ENCODE measurements at places on chromosomes 1 and 21. TPM values are rescaled to one million over a fixed set of nuclear protein-coding genes. Genes with fewer than 3 reads are reported as not detected.
A peak's percentile ranks its signal among the peaks of the same experiment; 100 is the strongest.

B3GALT5 gene
- polyA plus RNA-seq: 0.39 TPM

CD5L gene
- polyA plus RNA-seq: not detected

ADAMTS4 gene
- not detected for polyA plus RNA-seq

TGFBR3 gene
- polyA plus RNA-seq: 5.5 TPM

KLHL20 gene
- polyA plus RNA-seq: 12.5 TPM

TMEM125 gene
- polyA plus RNA-seq: not detected

PLEKHA6 gene
- polyA plus RNA-seq: 23.4 TPM

DNA sequence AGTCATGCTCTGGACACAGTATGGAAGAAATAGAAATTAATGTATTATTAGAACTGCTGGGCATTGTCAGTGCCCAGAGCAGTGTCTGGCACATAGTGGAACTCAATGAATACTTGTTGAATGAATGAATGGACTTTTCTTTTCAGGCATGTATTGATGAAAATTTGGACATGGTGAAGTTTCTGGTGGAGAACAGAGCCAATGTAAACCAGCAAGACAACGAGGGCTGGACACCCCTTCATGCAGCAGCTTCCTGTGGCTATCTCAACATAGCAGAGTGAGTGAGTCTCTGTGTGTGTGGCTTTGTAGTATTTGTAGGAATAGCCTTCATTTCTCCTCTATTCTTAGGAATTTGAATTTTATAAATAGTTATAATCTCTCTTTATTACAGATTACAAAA is 68.1 kb downstream of the PPP1R12B start:
- no peak for DNase-seq

GRCh38 chr1:174040387-174040786 is 18.2 kb upstream of the RC3H1 start:
- DNase-seq: peak; percentile 63

DNA sequence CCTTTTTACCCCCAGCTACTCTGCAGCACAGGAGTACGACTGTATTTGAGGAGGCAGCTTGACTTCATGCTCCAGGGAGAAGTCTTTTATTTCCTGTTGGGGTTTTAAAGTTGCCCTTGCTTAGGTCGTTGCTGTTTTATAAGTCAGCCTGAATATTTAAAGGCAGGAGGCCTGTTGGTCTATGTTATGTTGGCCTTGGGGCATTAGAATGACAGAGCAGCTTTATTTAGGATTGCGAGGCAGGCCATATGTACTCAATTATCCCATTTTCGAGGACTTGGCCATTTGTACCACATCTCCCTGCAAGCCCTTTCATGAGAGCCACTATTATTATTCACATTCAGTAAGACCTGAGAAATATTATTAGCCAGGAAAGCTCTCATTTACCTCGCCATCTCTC is 47.0 kb downstream of the KIF26B start:
- no peak for DNase-seq

- DNase-seq: peak; percentile 64
These were observed 65.8 kb downstream of the AK5 start for GRCh38 chr1:77347646-77348045.

GRCh38 chr21:15050568-15051377 is 14.0 kb downstream of the NRIP1 start:
- no peak for DNase-seq

DNA sequence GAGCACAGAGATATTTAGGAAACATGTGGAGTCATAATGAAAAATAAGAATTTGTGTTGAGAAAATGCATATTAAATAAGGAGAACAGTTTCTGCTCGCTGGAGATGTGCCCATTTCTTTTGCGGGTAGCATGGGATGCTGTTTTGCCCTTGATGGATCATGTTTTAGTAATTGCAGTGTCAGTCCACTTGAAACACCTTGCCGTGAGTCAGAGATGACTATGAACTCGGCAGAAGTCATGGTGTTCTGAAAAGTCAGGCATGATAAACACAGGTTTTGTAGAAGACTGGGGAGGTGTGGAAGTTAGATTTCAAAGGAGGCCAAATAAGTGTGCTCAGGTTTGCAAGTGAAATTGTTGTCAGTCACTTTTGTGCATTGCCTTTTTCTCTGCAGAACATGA is 315.0 kb upstream of the LRRC7 start:
- DNase-seq: no peak

GRCh38 chr1:183087001-183087400 is 63.8 kb downstream of the LAMC1 start:
- peak; percentile 21 for DNase-seq

DNA sequence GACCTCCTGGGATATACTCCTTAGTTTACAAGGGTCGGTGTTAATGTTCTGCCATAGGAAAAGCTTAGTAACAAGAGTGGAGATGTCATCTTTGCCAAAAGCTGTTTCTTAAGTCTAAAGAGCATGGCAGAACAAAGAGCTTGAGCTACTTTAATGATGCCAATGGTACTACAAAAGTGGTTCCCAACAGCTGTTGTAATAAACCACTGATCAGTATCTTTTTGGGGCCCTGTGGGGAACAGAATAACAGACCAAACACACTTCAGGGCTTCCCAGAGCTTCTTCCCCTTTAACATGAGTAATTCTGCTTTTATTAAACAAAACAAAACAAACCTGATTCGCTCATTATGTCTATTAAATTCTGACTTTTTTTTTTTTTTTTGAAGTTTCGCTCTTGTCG is 116.3 kb downstream of the NCAM2 start:
- no peak for DNase-seq

- no peak for DNase-seq
These were observed 54.4 kb upstream of the SYT6 start for GRCh38 chr1:114208106-114208505.

GRCh38 chr1:151165281-151165737 is 393 bp downstream of the LYSMD1 start:
- peak; percentile 18 for DNase-seq

GRCh38 chr1:151581451-151581850 is 30.4 kb upstream of the SNX27 start:
- DNase-seq: no peak

- DNase-seq: no peak
These were observed 503.8 kb upstream of the PLXNA2 start for GRCh38 chr1:208747979-208748378.

- no peak for DNase-seq
These were observed 48.4 kb upstream of the HOOK1 start for GRCh38 chr1:59766227-59766855.

DNA sequence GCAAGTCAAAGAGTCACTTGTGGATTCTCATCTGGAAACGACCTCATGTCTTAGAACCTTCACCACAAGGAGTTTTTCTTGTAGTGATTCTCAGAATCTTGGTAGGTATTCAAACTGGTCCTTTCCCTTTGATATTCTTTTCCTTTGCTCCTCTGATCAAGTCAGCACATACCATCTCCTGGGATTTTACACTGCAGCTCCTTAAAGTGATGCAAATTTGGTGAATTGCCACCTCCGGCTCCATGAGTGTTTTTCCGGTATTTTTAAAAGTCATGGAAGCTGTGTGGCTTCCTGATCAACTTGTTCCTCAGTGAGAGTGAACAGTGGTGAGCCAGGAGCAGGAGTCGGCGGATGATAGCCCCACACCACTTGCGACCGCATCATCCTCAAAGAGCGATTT is 182.1 kb upstream of the DAB1 start:
- no peak for DNase-seq

DNA sequence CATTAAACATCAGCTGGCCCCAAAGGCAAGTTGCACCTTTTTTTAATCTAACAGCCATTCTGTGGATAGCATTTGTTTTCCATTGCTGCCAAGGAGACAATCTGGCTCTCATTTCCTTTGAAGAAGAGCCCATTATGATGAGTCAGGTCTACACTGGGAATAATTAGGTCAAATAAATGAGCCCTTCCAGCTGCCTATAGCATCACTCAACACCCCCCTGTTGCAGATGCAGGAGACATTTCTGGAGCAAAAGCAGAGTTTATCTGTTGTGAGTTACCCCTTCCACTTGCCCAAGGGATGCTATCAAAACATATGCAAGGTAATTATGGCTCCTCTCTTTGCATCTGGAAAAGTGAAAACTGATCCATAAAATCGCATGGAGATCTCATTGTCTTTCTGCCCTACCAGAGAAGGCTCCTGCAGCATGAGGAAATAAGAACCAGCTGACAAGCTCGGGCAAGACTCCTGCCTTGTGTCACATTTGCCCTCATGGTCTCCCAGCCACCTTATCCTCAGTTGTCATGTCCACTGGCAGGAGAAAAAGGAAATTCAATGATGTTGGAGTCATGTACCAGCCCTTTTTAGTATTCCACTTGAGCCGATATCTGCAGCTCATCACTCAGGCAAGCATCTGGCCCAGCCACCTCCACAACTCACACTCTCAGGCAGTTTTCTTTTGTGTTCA is 135.9 kb downstream of the SLC30A10 start:
- no peak for DNase-seq
